ENCODE measurements at places on chromosomes 13 and 19. TPM values are rescaled to one million over a fixed set of nuclear protein-coding genes. Genes with fewer than 3 reads are reported as not detected.

The FGF9 gene
- 1.6 TPM for total RNA-seq

DNA sequence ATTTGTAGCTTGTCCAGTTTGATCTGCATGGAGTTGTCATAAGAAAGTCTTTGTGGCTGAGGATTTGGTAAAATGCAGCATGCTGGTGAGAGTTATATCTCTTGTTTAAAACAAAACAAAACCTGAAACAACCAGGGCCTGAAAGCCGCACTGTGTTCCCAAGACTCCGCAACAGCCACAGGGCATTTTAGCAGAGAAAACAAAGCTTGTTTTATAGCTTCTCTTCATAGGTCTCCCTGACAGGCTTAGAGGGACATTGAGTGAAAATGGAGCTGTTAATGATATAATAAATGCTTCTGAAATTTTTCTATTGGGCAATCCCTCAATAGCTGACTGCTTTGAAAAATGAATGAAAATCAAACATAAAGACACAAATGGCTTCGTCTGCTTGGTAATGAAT, 148.7 kb upstream of the RNF113B start:
- no peak for DNase-seq

DNA sequence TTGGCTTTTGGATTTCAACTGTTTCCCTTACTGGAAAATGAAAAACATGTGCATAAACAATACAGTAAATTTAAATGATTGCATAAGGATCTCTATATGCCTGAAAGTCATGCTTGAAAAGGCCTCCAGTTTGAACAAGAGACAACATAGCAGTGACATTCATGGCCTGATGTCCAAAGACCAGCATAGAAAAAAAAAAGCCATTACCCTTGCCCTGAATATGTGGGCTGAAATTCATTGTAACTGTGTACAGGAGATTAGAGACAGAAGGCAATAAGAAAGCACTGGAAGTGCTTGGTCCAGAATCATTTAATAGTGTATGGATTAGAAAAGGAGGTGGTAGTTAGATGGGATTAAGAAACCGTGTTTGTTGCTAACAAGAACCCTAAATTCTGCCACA, 15.4 kb downstream of the MIR17HG start:
- DNase-seq: no peak

DNA sequence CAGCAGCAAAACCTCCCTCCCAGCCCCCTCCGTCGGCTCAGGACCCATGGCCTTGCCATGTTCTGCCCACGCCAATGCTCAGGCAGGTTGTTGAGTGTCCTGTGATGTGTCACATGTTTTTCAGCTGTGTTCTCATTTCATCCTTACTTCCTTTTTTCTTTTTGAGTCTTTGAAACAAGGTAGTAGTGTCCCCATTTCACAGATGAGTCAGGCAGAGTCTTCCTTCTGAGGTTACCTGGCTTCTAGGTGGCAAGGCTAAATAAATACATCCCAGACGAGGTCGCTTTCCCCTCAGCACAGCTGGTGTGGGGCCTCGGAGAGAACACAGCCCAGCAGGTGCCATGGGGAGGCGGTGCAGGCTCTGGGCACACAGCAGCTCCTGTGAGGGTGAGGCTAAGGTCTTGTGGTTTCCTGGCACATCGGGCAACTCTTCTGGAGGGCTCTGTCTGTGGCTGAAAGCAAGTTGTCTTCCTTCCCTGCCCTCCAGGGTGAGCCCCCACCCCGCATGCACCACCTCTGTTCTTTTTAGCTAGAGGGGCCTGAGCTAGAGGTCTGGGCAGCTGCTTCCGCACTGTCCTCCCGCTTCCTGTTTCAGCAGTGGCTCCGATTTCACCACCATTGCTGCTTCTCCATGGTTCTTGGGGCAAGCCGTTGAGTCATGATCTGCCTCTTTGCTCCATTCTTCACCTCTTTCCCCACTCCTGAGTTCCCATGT, 15.1 kb downstream of the PRAM1 start:
- peak; percentile 85 for DNase-seq

DNA sequence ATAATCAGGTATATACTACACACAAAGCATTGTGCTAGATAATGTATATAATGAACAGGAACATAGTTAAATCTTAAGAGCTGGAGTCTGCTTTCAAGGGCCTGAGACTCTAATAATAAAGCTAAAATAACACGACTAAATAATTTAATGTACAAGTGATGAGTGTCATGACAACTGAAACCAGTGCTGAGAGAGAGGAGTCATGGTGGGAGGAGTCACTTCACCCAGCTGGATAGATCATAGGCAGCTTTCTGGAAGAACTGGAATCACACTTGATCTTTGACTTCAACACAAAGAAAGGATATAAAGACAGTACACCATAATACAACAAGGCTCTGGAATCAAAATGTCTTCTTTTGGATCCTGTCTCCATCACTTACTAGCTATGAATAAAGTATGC, 7.1 kb downstream of the RBM26 start:
- DNase-seq: no peak

DNA sequence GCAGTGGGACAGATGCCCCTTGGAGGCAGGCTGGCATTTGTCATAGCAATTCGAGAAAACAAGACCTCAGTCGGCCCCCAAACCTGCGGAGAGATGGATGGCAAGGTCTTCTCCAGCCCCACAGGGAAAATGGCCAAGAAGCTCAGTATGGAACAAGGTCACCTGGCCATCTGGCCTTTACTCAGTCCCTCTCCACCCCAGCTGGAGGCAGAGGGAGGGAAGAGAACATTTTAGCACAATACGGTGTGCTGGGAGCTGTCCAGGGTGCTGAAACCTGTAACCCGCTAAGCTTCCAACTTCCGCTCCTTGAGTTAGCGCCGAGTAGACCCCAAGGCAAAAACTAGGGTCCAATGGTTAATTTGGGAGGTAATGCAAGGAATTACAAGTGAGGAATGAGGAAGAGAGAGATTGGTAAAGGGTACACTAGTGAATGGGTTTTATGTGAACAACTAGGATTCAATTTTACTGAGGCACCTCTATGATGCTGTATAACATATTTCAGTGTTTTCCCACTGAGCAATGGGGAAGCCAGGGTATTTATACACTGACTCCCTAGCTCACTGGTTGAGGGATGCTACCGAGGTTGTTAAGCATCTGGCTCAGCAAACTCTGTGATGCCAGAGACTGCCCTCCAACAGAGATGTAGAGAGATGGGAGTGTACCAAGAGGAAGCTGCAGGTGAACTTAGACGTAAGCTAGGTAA, 64.3 kb downstream of the CACNA1A start:
- DNase-seq: no peak

DNA sequence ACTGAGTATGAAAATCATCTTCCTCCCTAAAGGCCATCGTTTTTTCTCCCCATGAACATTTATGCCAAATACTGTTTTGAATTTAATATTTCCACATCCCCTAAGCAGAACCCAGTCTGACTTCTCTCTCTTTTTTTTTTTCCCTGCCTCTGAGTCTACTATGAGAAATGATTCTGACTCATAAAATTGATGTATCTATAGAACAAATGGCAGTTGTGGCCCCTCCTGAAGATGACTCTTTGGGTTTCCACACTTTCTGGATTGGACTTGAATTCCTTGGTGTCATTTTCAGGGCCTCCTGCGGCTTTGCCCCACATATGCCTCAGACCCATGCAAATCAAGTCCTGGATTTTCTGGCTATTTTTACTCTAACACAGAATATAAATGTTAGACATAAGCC, 22.7 kb upstream of the NAXD start:
- DNase-seq: no peak

- DNase-seq: no peak
Observed at GRCh38 chr13:95207769-95208366, 93.4 kb downstream of the ABCC4 start.

The RDH8 gene
- total RNA-seq: not detected

GRCh38 chr19:21398851-21399250, 1.9 kb downstream of the ZNF493 start:
- no peak for DNase-seq

The TTC9B gene
- total RNA-seq: not detected

- peak; percentile 97 for DNase-seq
Observed at GRCh38 chr19:45768984-45769782, at the start of gene SIX5. SIX5 (minus strand) TSS chr19:45769252; CDS start chr19:45768844, 408 bp downstream.

The RNF17 gene
- total RNA-seq: not detected

- no peak for DNase-seq
Observed at GRCh38 chr13:112870051-112870331, 99.0 kb upstream of the MCF2L start.

DNA sequence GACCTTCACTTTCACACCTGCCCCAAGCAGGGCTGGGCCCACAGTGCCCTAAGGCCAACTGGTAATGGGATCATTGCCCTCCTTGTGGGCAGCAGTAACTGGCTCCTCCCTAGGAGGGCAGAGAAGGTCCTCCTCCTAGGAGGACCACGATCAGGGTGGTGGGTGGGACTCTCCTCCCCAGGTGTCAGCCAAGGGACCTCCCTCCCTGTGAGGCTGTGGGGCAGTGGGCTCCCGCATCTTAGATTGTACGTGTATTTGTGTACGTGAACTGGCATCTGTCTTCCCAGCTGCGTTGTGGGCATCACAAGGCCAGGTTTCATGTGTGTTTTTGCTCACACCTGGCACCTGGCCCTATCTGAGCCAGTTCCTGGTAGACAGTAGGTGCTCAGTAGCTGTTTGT, 111.8 kb downstream of the SOX1 start:
- DNase-seq: no peak

- DNase-seq: no peak
Observed at GRCh38 chr13:99353836-99354235, 46.6 kb upstream of the GPR183 start.

DNA sequence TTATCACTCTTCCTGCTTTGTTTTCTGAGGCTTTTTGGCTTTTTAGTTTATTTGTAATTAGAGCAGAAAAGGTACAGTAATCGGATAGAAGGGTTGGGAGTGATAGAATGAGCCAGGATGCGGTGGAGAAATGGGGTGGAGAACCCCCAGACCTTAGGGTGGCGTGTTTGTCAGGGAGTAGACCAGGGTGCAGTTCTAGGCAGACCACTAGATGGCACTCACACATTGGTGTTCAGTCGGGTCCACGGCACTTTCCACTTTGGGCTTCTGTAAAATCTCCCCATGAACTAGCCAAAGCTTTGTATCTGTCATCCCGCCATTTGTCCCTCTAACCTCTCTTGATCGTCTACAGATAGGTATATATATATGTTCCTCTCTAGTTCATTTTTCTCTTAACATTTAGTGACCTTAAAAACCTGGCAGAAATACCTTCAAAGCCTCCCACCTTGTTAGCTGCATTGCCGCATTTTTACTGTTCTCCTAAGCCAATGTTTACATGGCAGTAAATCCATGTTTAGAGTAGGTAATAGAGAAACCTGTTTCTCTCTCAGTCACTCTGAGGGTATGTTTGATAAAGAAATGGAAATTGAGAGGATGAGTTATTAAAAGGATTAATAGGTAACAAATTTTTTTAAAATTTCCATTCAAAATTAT, 154.9 kb downstream of the TM9SF2 start:
- peak; percentile 57 for DNase-seq

DNA sequence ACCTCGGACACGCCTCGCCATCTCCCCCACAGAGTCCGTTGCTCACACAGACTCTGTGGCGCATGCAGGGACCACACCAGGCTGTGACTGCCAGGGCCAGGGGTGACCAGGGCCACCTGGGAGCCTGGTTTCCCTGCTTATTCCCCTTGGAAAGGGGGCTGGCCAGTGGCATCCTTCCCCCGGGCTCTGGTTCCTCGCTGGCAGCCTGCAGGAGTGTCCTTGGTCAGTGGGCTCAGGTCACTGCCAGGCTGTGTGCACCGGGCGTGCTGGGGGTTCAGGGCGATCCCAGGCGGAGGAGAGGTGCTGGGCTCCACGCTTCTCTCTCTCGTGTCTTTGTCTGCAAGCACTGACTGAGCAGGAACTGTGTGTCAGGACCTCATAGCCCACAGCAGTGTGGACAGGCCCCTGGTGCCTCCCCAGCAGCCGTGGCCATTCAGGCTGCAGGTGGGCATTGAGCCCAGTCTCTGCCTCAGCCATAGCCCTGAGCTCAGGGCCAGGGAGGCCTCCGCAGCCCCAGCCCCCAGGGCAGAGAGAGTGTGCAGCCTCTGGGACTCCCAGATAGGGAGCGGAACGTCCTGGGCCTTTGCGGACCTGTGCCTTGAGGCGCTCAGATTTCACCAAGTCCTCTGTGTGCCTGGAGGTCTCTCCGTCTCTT, 6.5 kb downstream of the PIAS4 start:
- DNase-seq: no peak

DNA sequence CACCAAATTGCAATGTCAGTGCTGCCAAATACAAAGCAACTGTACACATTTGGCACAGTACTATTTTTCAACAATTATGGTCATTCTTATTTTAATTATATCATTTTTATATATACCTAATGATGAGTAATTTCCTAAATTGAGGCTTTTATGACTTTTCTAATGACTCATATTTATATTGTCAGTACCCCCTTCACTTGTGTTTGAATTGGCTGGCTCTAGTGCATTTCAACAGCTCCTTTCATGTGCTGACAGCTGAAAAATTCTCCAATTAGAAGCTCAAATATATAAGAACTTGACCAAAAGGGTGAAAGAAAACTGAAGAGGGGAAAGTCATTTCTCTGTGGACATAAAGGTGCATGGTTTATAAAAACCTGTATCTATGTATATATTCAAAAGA, 263.3 kb downstream of the SLITRK1 start:
- no peak for DNase-seq

DNA sequence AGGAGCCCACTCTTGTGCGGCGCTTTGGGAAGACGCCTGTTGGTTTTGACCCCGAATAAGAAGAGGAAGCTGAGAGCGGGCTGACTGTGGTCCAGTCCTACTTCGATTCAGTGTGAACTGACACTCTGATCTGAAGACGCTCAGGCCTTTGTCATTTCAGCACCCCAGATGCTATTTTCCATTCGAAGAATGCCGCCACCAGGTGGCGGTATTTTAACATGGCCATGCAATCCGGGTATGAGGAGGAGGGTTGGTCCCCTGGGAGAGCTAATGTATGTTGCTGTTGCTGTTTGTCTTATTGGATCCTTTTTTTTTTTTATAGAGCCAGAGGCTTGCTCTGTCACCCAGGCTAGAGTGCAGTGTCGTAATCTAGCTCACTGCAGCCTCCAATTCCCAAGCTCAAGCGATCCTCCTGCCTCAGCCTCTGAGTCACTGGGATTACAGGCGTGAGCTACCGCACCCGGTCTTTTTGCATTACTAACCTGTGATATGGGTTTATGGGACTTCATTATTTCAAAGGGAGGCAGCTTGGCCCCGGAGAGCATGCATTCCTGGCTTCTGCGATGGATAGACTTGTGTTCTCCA, 803 bp upstream of the TIMM44 start:
- DNase-seq: peak; percentile 87

- DNase-seq: no peak
Observed at GRCh38 chr13:48615049-48615448, 38.7 kb upstream of the CYSLTR2 start.

- DNase-seq: no peak
Observed at GRCh38 chr13:99217461-99218110, 16.9 kb downstream of the UBAC2 start.

The PLPPR2 gene
- 21.3 TPM for total RNA-seq

DNA sequence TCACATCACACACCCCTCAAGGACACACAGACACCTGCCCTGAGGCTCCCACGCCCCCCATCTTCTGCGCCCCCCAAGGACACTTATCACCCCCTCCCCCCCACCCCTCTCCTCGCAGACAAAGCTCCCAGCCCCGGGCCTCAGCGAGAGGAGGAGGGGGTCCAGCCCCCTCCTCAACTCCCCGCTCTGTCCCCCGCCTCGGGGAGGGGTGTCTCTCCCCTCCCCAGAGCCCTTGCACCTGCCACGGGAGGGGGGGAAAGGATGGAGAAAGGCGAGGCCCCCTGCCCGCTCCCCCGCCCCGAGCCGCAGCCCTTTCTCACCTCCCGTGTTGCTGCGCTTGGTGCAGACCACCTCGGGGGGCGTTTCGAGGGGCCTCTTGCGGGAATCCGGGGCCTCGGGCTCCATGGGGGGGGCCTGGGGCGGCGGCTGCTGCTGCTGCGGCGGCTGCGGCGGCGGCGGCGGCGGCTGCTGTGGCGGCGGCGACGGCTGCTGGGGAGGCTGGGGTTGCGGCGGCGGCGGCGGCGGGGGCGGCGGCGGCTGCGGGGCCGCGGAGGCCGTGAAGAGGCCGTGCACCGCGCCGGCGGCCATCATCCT, 621 bp downstream of the NOVA2 start:
- no peak for DNase-seq

All from lower lobe of right lung (tissue), 2 donors.